Jurkat, Clone E6-1 (cell line): ENCODE measurements at places on chromosomes 6 and 20.

GRCh38 chr6:108665495-108666196 lies 104.9 kb downstream of the FOXO3 start:
- DNase-seq = peak; percentile 50

- no peak for DNase-seq
Measured at GRCh38 chr20:40948465-40949267, 80.0 kb upstream of the TOP1 start.

DNA sequence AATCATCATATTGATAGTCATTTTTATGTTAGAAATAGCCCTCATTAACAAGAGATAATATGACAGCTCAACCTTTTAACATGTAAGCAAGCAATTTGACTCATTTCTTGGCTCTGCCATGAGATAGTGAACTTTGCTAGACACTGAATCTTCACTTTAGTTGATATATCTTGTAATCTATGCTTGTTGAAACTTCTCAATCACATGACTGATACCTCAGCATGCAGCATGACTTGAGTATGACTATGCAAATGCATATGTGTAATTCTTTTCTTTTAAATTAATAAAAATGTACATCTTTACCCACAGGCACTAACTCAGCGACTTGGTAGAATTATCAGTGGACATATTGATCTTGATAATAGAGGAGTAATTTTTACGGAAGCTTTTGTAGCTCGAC lies 6.6 kb downstream of the UFL1 start:
- no peak for DNase-seq

DNA sequence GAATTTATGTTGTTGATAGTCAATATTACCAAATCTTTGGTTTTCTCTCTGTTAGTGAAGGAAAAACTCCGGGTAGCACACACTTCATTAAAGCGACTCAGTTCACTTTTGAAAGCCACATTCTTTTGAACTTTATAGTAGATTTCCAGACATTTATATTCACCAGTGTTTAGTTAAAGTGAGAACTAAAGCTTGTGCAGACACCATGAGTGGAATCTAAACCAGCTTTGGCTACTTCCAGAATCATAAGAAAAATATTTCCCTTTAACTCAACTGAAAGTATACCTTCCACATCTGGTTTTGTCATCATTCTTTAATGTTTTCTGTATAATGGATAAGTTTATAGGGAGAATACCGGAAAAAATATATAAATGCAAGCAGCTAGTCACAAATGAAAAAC lies 92.1 kb upstream of the COL21A1 start:
- DNase-seq = no peak

DNA sequence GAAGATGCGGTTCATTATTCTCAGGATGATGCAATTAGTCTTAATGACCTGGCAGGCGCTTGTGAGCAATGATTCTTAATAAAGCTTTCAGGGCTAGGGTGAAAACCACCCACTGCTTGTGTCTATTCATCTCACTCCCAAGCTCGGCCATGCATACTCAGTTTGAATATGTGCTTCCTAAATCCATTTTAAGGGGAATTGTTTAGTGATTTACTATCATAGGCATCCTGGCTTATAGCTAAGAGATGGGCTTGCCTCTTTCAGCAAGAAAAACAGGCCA lies 141.1 kb upstream of the SLC24A3 start:
- no peak for DNase-seq

DNA sequence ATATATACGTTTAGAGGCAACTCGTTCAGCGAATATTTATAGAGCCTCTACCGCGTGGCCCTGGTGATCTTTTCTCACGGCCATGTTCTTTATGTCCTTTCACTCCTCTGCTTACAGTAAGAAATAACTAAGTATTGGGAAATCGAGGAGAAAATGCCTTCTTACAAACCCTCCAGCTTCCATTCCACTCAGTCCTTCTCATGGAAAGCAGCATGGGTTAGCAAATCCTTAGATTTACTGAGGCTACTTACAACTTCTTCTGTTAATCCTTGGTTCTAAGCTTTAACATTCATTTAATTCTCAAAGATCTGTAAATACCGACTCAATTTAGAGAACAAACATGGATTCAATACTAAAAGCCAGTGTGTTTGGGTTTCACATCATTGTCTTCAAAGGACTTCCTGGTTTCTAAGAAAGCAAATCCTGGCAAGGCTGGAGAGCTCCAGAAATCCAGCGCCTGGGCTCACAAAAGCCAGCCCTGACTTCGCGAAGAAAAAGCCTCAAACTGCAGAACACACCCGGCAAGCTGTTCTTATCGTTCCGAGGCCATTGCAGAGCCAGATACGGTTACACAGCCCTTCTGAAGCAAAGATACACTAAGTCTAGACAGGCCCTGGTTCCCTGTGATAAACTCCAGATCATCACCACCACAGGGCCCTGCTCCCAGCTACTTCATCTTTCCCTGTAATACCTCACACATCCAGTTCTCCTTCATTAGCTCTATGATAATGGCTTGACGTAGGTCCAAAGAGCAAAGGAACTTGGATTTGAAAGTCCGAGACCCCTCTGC lies 19.2 kb downstream of the AGPAT4 start:
- no peak for DNase-seq

GRCh38 chr20:10509376-10509775 lies 74.3 kb downstream of the SLX4IP start:
- no peak for DNase-seq

DNA sequence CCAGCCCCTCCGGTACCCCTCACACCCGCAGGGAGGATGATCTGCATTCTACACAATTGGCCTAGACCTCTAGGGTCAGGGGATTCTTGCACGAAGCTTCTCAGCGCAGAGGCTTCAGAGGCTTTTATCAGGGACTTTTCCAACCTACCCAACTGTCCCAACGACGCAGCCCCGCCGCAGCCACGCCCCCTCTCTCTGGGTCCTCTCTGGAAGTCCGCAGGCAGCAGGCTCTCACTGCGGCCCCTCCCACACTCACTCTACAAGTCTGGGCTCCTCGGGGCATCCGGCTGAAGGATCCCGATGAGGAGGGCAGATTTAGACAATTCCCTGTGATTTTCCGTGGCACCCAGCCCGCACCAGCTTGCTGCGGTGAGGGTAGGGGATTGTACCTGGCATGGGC lies 227.7 kb upstream of the RNF24 start:
- no peak for DNase-seq

DNA sequence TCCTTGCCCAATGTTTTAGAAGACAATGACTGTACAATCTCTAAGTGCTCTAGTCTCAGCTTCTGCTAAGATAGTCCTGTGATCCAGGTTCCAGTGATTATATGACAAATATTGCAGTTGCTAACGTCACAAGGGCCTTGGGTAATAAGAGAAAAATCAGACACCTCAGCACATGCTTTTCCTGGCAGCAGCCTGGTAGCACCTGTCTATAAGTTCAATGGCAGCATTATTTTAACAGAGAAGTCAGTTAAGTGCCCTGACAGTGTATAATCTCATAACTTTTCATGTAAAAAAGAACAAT lies 121.3 kb upstream of the BCLAF1 start:
- no peak for DNase-seq

DNA sequence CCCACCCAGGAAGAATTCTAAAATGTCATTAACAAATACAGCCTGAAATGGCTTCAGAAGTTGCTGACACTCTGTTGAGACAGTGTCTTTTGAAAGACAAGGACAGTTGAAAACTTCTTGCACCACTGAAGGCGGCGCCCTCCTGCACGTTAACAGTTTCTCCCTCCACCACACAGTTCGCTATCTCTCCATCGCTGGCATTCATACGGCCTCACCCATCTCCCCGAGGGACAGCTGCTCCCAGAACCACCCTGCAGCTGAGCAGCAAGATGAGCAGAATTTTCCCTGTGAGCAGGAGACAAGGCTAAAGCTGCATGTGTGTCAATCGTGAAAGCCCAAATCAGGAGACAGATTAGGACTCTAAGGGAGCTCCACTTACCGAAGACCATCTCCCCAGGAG lies 113.3 kb downstream of the LY86 start:
- peak; percentile 88 for DNase-seq

DNA sequence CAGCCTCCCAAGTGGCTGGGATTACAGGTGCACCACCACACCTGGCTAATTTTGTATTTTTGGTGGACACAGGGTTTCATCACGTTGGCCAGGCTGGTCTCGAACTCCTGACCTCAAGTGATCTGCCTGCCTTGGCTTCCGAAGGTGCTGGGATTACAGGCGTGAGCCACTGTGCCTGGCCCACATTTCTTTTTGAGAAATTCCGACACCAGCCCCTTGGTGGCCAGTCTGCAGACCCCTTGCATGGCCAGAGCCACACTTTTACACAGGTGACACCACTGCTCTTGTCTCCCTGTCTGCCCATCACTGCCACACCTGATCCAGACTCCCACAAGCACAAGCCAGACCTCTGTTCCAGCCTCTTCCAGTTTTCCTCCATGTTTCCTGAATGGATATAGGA lies 33.0 kb downstream of the SRSF3 start:
- DNase-seq = no peak

GRCh38 chr6:143948208-143948607 lies 59.9 kb downstream of the PLAGL1 start:
- no peak for DNase-seq

- no peak for DNase-seq
Measured at GRCh38 chr20:43726811-43727338, at the start of gene GTSF1L. Gene GTSF1L (minus strand): TSS chr20:43727002. CDS start chr20:43726694, 308 bp downstream.

DNA sequence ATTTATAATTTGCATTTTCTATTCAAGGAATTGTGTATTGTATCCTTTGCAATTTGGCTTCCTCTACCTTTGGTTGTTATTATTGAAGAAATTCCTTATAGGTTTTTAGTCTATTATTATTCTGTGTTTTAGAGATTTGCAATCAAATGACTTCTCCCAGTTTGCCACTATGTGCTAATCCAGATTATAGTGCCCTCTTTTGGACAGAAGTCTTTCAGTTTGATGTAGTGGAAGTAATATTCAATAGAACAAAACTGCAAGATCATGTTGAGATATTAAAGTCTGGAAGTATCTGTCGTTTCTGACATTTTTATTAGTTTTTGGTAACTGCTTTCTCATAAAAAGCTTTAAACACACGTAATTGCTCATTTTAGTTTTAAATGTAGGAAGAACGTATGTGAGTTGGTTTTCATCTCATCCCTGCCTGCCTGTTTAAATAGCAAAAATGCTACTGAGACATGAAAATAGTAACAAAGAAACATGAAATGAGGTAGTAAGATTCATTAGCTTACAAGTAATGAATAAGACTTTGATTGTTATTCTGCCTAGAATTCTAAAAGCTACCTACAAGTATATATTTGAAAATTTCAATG lies 72.8 kb downstream of the RTN4IP1 start:
- DNase-seq = peak; percentile 28
